ENCODE measurements at places on chromosomes 11 and 22. TPM values are rescaled to one million over a fixed set of nuclear protein-coding genes. Genes with fewer than 3 reads are reported as not detected.

The SLC7A4 gene
- not detected for total RNA-seq

The MPPED1 gene
- not detected for total RNA-seq

The CNIH2 gene
- total RNA-seq: 2.4 TPM

The TESMIN gene
- total RNA-seq: 6.7 TPM
